ENCODE measurements at places on chromosomes 2 and 18.

- no peaks in the 10 kb centered on the region for H3K27me3 ChIP-seq
- H3K27ac ChIP-seq, result peak overlapping the region; percentile 24
- DNase-seq, result no peak
- H3K4me1 ChIP-seq, result no peaks in the 10 kb centered on the region
- no peak overlapping the region for H3K4me3 ChIP-seq
These were observed 172.1 kb downstream of the DSC3 start for GRCh38 chr18:30870466-30870865.

- H3K4me1 ChIP-seq, result peaks cover 47% of the 10 kb centered on the region
- no peaks in the 10 kb centered on the region for H3K27me3 ChIP-seq
- H3K4me3 ChIP-seq, result no peak overlapping the region
These were observed 150.8 kb downstream of the NCKAP5 start for GRCh38 chr2:133417415-133417814.

- peaks cover 22% of the 10 kb centered on the region for H3K36me3 ChIP-seq
- H3K27me3 ChIP-seq, result no peaks in the 10 kb centered on the region
- no peak overlapping the region for H3K27ac ChIP-seq
- DNase-seq, result no peak
These were observed 21.2 kb upstream of the TET3 start for GRCh38 chr2:73963385-73964120.

- H3K4me1 ChIP-seq, result peaks cover 50% of the 10 kb centered on the region
- no peaks in the 10 kb centered on the region for H3K36me3 ChIP-seq
- no peak overlapping the region for H3K4me3 ChIP-seq
- H3K27ac ChIP-seq, result no peak overlapping the region
These were observed 55.3 kb downstream of the C2orf76 start for GRCh38 chr2:119311371-119311770.

- DNase-seq, result no peak
- no peak overlapping the region for H3K27ac ChIP-seq
- peaks cover 39% of the 10 kb centered on the region for H3K4me1 ChIP-seq
- peaks cover 99% of the 10 kb centered on the region for H3K27me3 ChIP-seq
These were observed 2.6 kb downstream of the HOXD9 start for GRCh38 chr2:176124947-176125771.

- H3K4me3 ChIP-seq, result no peak overlapping the region
- H3K36me3 ChIP-seq, result no peaks in the 10 kb centered on the region
- peaks cover 17% of the 10 kb centered on the region for H3K4me1 ChIP-seq
- H3K27me3 ChIP-seq, result no peaks in the 10 kb centered on the region
- DNase-seq, result no peak
These were observed 270.6 kb upstream of the MMADHC start for GRCh38 chr2:149858216-149858615.

DNA sequence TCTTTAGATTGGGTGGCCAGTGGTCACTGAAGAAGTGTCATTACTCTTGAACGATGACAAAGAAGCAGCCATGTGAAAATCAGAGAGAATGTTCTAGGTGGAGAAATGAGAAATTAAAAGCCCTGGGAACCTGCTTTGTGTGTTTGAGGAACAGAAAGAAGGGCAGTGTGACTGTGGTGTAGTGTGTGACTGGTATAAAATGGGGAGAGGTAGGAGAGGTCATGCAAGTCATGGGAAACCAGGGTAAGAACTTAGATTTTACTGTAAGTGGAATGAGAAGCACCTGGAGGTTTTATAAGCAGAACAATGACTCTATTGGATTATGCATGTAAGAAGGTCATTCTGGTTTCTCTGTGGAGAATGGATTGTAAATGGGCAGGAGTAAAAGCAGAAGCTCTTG is 12.2 kb downstream of the ICOS start:
- H3K27me3 ChIP-seq, result no peaks in the 10 kb centered on the region
- no peak overlapping the region for H3K27ac ChIP-seq
- DNase-seq, result no peak
- H3K36me3 ChIP-seq, result no peaks in the 10 kb centered on the region
- H3K4me1 ChIP-seq, result no peaks in the 10 kb centered on the region
- no peak overlapping the region for H3K4me3 ChIP-seq

- DNase-seq, result no peak
- H3K4me3 ChIP-seq, result no peak overlapping the region
- no peak overlapping the region for H3K27ac ChIP-seq
- no peaks in the 10 kb centered on the region for H3K36me3 ChIP-seq
- H3K27me3 ChIP-seq, result no peaks in the 10 kb centered on the region
- H3K4me1 ChIP-seq, result no peaks in the 10 kb centered on the region
These were observed 5.4 kb downstream of the NEB start for GRCh38 chr2:151728804-151729414.

DNA sequence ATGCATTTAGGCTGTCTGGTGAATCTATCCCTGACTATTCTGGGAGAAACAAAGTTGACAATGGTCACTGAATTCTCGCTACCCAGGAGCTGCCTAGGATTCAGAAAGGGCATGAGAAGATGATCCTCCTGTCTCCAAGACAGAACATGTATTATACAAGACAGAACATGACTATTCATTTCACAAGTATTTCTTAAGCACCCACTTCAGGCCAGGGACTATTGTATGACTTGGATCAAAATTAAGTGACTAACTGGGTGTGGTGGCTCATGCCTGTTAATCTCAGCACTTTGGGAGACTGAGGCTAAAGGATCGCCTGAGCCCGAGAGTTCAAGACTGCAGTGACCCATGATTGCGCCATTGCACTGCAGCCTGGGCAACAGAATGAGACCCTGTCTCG is 235.8 kb upstream of the RAB12 start:
- peaks cover 29% of the 10 kb centered on the region for H3K36me3 ChIP-seq
- H3K27ac ChIP-seq, result no peak overlapping the region
- no peaks in the 10 kb centered on the region for H3K27me3 ChIP-seq
- no peak for DNase-seq
- no peaks in the 10 kb centered on the region for H3K4me1 ChIP-seq
- no peak overlapping the region for H3K4me3 ChIP-seq

DNA sequence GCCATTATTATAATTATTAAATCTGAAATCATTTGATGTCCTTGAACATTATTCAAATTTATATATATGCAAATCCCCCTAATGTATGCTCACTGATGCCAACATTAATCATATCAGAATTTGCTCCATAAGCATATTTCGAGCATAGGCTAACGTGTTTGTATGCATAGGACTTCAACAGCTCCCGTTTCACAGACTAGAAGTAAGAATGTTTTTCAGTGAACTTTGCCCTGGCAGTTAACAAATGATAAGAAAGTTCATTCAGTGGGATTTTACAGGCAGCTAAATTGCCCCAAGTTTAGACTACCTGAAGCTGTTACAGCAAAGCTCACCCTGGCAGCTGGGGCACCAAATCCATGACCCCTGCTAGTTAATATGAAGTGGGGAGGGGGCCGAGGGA is 272.0 kb downstream of the LNPK start:
- no peaks in the 10 kb centered on the region for H3K4me1 ChIP-seq
- H3K27ac ChIP-seq, result no peak overlapping the region
- H3K4me3 ChIP-seq, result no peak overlapping the region
- DNase-seq, result no peak
- H3K27me3 ChIP-seq, result no peaks in the 10 kb centered on the region
- H3K36me3 ChIP-seq, result no peaks in the 10 kb centered on the region

DNA sequence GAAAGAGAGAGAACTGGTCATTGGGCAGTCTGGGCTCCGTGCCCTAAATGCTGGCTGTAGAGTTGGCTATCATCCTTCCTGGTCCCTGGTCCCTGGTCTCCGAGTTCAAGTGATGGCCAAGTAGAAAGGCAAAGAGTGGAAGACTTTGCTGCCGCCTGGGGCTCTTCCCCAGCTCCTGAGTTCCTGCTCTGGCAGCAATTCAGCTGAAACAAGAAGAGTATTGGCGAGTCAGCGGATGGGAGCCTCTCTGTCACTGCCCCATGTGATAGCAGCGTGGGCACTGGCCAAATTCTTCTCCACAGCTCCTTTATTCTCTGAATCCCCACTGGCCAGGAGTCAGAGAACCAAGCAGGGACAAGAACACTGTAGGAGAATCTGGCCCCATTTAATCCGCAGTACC is 351.0 kb upstream of the POU3F3 start:
- DNase-seq, result no peak
- H3K27me3 ChIP-seq, result no peaks in the 10 kb centered on the region
- no peaks in the 10 kb centered on the region for H3K36me3 ChIP-seq
- no peak overlapping the region for H3K27ac ChIP-seq
